ENCODE measurements at places on chromosomes 1 and 21.

DNA sequence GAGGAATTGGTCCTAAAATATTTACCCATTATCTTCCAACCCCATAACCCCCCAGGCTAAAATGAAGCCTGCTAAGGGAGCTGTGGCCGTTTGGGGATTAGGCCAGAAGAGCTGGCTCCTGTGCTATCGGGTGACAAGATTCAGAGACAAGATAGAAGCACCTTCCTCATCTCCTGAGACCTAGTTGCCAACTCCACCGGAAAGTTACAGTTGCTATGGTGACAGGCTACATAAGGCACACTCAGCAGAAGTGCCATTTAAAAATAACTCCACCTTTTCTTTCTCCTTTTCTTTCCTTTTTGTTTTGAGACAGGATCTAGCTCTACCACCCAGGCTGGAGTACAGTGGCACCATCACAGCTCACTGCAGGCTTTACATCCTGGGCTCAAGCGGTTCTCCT is 43.6 kb upstream of the ROR1 start:
- DNase-seq = no peak

DNA sequence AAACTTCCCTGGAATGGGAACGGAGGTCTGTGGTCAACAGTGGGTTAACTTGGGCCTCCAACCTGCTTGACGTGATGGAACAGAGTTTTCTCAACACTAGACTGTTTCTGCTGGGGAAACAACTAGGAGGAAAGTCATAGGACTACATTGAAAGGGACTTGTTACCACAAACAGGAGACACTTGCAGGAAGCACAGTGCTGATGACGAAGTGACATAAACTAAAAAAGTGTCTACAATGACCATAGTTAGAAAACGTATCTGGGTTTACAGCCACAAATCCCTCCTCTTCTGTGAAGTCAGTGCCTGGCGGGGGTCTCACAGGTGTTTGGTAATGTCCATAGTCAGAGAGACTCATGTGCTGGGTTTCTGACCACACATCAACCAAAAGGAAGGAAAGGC is 86.3 kb downstream of the FCRL5 start:
- no peak for DNase-seq

- no peak for DNase-seq
Observed at GRCh38 chr1:102032534-102032933, 35.8 kb upstream of the OLFM3 start.

- DNase-seq = no peak
Observed at GRCh38 chr1:223770621-223771315, 58.4 kb downstream of the CAPN2 start.

DNA sequence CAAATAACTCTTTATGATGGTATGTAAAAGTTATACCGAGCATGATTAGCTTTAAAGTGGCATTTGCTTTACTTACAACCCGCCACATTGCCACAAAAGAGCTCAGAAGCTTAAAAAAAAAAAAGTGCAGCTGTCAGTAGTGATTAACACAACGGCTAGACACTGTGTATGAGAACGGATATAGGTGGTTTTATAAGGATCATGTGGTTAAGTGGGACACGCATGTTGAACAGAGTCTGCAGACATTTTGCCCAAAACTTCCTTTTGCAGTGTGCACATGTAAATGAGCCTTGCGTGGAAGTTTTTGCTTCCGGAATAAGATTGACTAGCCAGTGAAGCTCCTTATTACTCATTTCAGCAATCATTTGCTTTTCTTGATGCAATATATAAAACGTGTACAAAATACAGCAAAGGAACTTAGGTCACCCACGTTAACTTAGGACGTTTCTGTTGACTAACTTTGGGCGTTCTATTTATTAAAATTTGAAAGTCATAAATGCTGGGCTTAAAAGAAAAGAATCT is 58.7 kb upstream of the RGS1 start:
- no peak for DNase-seq

- no peak for DNase-seq
Observed at GRCh38 chr1:170063109-170063826, 11.2 kb downstream of the KIFAP3 start.

DNA sequence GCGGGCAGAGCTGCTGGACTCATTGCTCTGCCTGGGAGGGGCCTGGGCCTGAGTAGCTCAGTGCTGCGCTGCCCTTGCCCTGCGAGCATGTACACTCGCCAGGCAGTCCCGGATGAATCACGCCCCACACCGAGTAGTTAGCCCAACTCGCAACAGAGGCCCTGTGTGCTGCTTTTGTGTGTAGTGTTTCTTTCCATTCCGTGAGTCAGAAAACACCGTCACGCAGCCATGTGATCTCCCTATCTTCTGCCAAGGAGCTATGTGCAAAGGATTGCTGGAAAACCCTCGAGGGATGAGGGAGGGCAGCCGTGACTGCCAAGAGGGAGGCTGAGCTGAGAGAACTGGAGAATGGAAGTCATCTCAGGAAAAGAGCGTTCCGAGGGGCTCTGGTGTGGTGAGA is 37.3 kb downstream of the NENF start:
- DNase-seq = no peak

- DNase-seq = peak; percentile 25
Observed at GRCh38 chr1:203239526-203240305, 10.2 kb upstream of the CHIT1 start.

GRCh38 chr1:114152508-114153260 is 985 bp downstream of the SYT6 start:
- DNase-seq = peak; percentile 82

DNA sequence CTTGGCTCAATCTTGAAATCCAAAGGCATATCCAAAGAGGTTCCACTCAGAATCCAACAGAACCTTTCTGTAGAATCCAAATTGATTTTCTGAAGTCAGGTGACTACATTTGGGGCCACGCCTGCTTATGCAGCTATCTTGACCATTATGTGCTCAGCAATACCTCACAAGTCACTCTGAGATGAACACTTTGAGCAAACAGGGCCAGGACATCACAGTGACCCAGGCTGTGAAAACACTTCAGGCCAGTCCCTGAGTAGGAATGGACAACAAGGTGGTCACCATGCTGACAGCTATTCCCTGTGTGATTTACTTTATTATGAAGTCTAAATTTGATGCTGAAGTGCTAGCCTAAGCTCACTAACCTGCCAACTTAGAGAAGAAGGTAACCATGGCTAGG is at the start of gene AKNAD1:
Gene AKNAD1 (minus strand): TSS at position 101 of the 400 bp plus-strand sequence. CDS start 4,430 bp downstream, outside the sequence.
- no peak for DNase-seq

- DNase-seq = no peak
Observed at GRCh38 chr1:225865514-225865913, 16.7 kb downstream of the TMEM63A start.

GRCh38 chr1:54425152-54425584 is 19.0 kb upstream of the SSBP3 start:
- no peak for DNase-seq

GRCh38 chr1:93680420-93681100 is 1.1 kb downstream of the BCAR3 start:
- peak; percentile 35 for DNase-seq

GRCh38 chr1:231040800-231041718 is 1.0 kb upstream of the FAM89A start:
- peak; percentile 62 for DNase-seq

DNA sequence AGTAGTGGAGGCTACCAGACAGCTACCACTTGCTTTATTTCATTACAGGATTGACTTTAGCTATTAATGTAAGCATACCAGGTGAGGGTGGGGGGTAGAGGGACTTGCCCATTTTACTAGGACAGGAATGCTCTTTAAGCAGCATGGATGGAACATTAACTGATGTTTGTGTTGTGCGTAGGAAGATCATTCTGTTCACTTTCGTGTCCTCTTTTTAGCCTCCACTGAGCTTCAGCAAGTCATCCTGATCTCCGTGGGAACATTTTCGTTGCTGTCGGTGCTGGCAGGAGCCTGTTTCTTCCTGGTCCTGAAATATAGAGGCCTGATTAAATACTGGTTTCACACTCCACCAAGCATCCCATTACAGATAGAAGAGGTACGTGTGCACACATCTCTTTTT is 29.3 kb downstream of the IFNGR2 start:
- DNase-seq = no peak

DNA sequence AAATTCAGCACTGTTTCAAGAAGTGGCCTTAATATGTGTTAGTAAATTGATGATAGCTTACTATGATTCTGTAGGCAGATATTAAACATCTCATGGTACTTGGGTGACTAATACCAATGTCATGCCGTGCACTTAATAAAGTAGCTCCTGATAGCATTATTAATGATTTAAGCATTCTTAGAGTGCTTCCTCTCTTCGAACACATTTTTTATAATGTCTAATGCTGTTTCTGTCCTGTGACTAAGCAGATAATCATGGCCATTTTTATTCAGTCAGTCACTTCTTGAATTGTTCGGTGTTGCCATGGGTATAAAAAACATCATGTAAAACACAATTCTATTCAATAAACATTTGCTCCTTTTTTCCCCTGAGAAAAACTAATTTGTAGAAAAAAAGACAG is 804.6 kb upstream of the ADGRL4 start:
- DNase-seq = no peak

DNA sequence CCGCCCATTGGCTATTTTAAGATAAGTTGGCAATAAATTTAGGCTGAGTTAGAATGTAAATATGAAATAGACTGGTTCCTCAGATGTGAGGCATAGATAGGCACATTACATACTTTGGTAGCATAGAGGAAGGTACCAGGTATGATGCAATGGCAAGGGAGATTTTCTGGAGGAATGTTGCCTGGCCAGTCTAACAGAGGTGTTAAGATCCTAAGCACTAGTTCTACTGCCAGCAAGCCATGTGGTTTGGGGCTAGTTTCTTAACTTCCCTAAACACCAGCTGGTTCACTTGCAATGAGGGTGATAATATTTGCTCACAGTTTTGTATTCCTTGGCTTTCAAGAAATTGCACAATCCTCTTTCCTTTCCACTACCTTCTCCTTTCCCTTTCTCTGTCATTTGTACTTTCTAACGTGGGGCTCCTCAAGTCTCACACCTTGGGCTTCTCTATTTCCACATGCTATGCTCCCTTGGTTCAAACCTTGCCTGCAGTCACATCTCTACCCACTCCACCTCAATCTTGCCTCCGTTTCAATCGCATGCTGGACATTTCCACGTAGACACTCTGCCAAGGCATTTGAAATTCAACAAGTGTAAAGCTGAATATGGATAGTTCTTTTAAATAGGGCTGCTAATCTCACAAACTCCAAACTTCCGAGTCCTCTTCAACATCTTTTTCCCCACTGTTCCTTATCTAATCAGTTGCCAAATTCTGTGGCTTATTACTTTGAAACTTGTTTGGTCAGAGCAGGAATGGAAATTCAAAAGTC is 4.7 kb upstream of the CD55 start:
- no peak for DNase-seq

DNA sequence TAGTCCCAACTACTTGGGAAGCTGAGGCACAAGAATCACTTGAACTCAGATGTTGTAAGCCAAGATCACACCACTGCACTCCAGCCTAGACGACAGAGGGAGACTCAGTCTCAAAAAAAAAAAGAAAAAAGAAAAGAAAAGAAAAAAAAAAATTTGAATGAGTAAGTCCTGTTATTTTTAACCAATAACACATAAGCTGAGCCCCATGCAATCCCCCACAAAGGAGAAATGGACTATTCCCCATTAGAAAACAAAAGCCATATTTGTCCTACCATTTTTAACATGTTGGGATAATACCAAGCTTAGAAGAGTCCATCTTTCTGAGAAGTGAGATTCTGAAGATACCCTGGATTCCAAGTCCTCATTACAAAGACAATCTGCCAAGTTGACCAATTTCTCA is 32.4 kb downstream of the LTN1 start:
- DNase-seq = no peak

GRCh38 chr1:183091181-183091580 is 68.0 kb downstream of the LAMC1 start:
- DNase-seq = no peak

GRCh38 chr1:171868217-171868803 is 27.0 kb downstream of the DNM3 start:
- no peak for DNase-seq

- DNase-seq = no peak
Observed at GRCh38 chr1:150212070-150212469, 23.8 kb downstream of the ANP32E start.

DNA sequence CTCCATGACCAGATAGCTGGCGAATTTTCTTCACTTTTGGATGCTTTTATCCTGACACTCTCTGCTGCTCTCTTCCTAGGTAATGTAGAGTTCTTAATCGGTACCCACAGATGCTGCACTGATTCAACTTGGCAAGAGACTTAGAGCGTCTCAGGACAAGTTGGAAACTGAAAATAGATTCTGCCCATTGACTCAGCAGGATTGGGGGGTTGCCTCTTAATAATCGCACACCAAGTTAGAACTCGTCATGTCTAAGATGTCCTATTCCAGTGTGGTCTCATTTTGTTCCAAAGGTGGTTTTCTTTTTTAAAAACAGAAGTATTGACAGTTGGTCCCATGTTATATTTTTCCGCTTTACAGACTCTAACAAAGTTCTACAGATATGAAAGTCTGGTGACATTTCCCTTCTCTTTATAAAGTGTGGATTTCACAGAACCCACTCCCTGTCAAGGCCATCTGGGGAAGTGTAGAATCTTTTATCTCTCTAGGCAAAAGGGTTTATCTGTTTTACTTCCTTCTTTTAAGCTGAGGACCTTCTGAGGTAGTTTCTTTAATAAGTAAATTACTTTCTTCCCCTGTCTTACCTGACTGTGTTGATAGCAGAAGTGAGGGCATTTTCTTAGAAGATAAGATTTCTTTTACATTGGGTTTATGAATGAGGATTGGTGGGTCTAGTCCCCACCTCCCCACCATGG is 12.1 kb upstream of the DIPK1A start:
- DNase-seq = no peak

- no peak for DNase-seq
Observed at GRCh38 chr1:10852018-10852417, 55.6 kb upstream of the CASZ1 start.

GRCh38 chr21:46038341-46038829 is 56.8 kb downstream of the COL6A1 start:
- no peak for DNase-seq

- no peak for DNase-seq
Observed at GRCh38 chr1:212149566-212149965, 114.0 kb downstream of the DTL start.

GRCh38 chr1:56543783-56544612 is 35.4 kb downstream of the PLPP3 start:
- no peak for DNase-seq

GRCh38 chr1:28392027-28392652 is 22.6 kb downstream of the PHACTR4 start:
- DNase-seq = no peak

DNA sequence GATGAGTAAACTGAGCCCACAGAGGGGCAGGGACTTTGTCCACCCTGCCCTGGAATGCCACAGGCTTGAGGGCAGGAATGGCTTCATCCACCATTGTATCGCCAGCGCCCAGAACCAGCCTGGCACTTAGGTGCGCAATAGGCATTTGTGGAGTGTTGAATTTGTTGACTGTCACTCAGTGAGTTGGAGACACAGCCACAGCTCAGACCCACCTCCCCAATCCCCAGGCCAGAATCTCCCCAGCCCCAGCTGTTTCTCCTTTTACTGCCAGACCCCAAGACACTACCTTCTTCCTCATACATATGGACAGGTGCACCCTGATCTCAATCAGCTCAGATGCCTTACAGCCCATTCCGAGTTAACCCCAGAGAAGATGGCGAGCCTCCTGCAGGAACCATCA is 674.5 kb downstream of the MATN1 start:
- no peak for DNase-seq

- DNase-seq = peak; percentile 44
Observed at GRCh38 chr1:87329051-87329525, 408 bp downstream of the LMO4 start.
